ENCODE measurements at places on chromosomes 5 and 9. TPM values are rescaled to one million over a fixed set of nuclear protein-coding genes. Genes with fewer than 3 reads are reported as not detected.
A peak's percentile ranks its signal among the peaks of the same experiment; 100 is the strongest.

GRCh38 chr9:78707481-78707991, 410.6 kb downstream of the PSAT1 start:
- H3K27me3 ChIP-seq: no peaks in the 10 kb centered on the region
- H3K4me3 ChIP-seq: peak overlapping the region; percentile 18
- peak; percentile 85 for DNase-seq
- H3K36me3 ChIP-seq: no peaks in the 10 kb centered on the region
- peak overlapping the region; percentile 81 for H3K27ac ChIP-seq

GRCh38 chr9:135533674-135534073, 12.3 kb upstream of the OBP2A start:
- DNase-seq: no peak
- no peaks in the 10 kb centered on the region for H3K4me1 ChIP-seq
- H3K27me3 ChIP-seq: no peaks in the 10 kb centered on the region
- no peak overlapping the region for H3K27ac ChIP-seq

- H3K4me1 ChIP-seq: no peaks in the 10 kb centered on the region
- DNase-seq: peak; percentile 84
- H3K4me3 ChIP-seq: no peak overlapping the region
- no peaks in the 10 kb centered on the region for H3K27me3 ChIP-seq
- no peak overlapping the region for H3K27ac ChIP-seq
These were observed 29.6 kb upstream of the UGCG start for GRCh38 chr9:111866976-111867375.

DNA sequence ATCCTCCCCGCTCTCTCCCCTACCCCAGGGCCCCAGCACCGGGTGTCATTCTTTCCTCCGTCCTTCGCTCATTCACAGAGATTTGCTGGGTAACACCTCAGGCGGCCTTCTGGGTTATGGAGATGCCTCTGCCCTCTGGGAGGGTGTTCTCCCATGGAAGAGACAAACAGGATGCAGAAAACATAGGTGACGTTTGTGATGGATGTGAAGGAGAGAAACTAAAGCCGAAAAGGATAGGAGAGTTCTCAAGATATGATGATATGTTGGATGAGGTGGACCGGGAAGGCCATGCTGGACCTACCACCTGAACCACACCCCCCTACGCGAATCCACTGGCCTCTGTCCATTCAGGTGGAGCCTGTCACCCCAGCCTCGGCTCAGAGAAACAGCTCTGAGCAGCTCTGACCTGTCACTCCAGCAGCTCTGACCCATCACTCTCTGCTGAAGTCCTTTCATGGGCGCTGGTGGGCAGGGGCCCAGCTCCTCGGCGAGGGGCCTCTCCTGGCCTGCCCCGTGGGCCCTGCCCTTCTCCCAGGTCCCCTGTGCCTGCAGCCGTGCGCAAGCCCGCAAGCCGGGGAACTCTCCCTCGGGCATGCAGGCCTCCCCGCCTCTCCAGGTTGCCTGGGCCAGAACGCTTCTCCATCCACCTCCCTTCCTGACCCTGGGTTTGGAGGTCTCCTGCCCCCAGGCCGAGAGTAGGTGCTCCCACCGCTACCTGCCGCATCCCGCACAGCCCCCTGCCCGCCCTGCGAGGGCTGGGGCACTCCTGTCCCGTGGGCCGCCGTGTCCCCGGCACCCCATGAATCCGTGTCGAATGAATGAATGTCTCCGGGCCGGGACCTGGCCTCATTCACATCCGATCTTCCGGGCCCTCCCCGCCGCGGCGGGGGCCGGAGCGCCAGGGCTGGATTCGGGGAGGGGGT, 717 bp upstream of the NCS1 start:
- H3K36me3 ChIP-seq: no peaks in the 10 kb centered on the region
- no peak for DNase-seq
- no peak overlapping the region for H3K27ac ChIP-seq
- H3K27me3 ChIP-seq: no peaks in the 10 kb centered on the region
- peak overlapping the region; percentile 44 for H3K4me3 ChIP-seq

GRCh38 chr9:20884985-20885593, 146.4 kb downstream of the HACD4 start:
- H3K4me1 ChIP-seq: no peaks in the 10 kb centered on the region
- H3K36me3 ChIP-seq: peaks cover 15% of the 10 kb centered on the region
- no peak overlapping the region for H3K4me3 ChIP-seq
- no peaks in the 10 kb centered on the region for H3K27me3 ChIP-seq

- H3K36me3 ChIP-seq: no peaks in the 10 kb centered on the region
- no peak for DNase-seq
- H3K27ac ChIP-seq: no peak overlapping the region
- no peaks in the 10 kb centered on the region for H3K4me1 ChIP-seq
These were observed 517.9 kb upstream of the ITGA1 start for GRCh38 chr5:52269859-52270258.

- no peaks in the 10 kb centered on the region for H3K36me3 ChIP-seq
- H3K27me3 ChIP-seq: no peaks in the 10 kb centered on the region
- H3K27ac ChIP-seq: peak overlapping the region; percentile 95
- peaks cover 72% of the 10 kb centered on the region for H3K4me1 ChIP-seq
- DNase-seq: peak; percentile 98
- no peak overlapping the region for H3K4me3 ChIP-seq
These were observed 36.3 kb downstream of the ERGIC1 start for GRCh38 chr5:172870291-172870714.

DNA sequence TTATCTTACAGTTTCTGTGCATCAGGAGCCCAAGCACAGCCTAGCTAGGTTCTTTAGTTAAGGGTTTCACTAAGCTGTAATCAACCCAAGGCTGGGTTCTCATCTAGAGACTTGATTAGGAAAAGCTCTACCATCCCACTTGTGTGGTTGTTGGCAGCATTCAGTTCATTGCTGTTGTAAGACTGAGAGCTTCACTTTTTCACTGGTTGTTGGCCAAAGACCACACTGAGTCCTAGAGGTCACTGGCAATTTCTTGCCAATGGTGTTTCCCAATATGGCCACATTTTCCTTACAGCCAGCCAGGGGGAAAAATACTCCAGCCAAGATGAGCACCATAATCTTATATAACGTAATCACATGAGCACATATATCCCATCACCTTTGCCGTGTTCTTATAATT, 74.3 kb downstream of the SMIM15 start:
- no peaks in the 10 kb centered on the region for H3K4me1 ChIP-seq
- no peaks in the 10 kb centered on the region for H3K36me3 ChIP-seq
- no peak overlapping the region for H3K4me3 ChIP-seq
- no peaks in the 10 kb centered on the region for H3K27me3 ChIP-seq
- no peak for DNase-seq

GRCh38 chr5:78512435-78512834, 136.1 kb downstream of the LHFPL2 start:
- H3K36me3 ChIP-seq: no peaks in the 10 kb centered on the region
- H3K4me3 ChIP-seq: no peak overlapping the region

DNA sequence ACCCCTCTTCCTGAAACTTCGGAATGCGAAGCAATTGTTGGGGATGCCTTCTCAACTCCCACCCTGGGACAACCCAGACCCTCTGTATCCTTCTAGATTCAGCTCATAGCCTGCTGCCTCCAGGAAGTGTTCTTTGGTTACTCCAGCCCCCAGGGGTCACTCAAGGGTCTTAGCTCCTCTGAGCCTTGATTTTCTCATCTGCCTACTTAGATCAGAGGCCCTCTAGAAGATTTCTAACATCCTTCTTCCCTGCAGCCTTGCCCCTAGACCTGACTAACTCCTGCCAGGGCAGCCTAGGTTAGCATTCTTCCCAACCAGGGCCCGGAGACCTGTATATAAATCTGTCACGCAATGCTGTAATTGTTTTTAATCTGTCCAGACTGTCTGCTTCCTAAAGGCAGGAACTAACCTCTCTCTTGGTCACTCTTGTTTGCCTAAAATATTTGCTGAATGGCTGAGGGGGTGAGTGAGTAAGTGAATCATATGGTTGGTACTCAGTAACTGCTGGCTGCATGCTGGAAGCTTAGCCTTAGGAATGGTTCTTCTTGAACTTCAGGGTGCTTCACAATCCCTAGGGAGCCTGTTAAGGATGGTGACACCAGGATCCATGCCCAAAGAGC, 8.2 kb downstream of the GALNT10 start:
- DNase-seq: peak; percentile 94
- peaks cover 51% of the 10 kb centered on the region for H3K4me1 ChIP-seq
- H3K27ac ChIP-seq: peak overlapping the region; percentile 67
- no peak overlapping the region for H3K4me3 ChIP-seq
- H3K27me3 ChIP-seq: no peaks in the 10 kb centered on the region
- peaks cover 11% of the 10 kb centered on the region for H3K36me3 ChIP-seq

DNA sequence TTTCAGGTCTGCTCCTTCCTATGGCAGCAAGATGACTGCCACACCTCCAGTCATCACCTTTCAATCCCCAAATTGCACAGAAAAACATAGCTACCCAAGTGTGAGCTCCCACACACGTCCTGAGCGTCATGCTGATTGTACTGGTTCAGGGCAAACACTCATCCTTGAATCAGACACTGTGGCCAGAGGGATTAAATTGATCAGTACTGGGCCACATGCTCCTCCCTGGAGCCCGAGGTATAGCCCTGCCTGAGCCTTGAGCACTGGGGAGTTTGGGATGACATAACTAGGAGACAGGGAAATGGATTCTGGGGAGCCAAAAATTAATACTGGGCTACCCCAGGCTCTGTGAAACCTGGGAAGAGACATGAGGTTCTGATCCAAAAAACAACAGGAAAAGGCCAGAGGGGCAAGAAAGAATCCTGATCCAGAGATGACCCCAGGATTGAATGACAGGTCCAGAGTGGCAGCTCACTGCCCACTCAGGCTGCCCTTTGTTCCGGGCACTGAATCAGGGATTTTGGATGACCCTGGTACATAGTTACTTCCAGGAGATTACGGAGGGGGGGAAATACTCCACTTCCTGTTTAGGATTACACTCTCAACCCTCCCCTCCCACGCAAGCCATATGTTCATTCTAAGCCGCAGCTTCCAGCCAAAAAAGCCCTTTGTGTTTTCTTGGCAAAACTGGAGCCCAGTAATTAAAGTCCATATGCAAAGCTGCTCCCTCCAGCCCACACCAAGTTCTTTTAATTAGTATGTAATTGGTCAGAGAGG, 141.6 kb upstream of the SPRY4 start:
- no peak overlapping the region for H3K27ac ChIP-seq
- H3K36me3 ChIP-seq: no peaks in the 10 kb centered on the region
- no peaks in the 10 kb centered on the region for H3K27me3 ChIP-seq
- no peak overlapping the region for H3K4me3 ChIP-seq
- DNase-seq: peak; percentile 55
- peaks cover 17% of the 10 kb centered on the region for H3K4me1 ChIP-seq

DNA sequence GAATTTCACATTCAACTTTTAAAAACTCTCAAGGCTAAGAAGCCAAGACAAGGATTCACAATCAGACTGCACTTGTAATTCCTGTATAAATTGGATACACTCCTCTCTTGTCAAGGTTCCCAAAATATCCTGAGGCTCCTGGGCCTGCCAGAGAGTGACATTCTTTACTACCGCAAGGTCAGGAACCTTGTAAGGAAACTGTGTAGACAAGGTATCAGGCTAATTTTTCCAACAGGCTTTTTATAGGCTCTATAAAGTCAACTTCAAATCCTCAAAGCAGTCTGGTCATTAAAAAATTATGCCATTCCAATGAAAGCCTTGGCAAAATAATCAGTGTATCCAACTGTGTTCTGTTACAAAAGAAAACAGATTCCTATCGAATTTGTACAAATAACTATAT, 15.5 kb upstream of the PAIP1 start:
- DNase-seq: peak; percentile 25
- no peak overlapping the region for H3K27ac ChIP-seq
- H3K36me3 ChIP-seq: no peaks in the 10 kb centered on the region
- no peaks in the 10 kb centered on the region for H3K27me3 ChIP-seq

DNA sequence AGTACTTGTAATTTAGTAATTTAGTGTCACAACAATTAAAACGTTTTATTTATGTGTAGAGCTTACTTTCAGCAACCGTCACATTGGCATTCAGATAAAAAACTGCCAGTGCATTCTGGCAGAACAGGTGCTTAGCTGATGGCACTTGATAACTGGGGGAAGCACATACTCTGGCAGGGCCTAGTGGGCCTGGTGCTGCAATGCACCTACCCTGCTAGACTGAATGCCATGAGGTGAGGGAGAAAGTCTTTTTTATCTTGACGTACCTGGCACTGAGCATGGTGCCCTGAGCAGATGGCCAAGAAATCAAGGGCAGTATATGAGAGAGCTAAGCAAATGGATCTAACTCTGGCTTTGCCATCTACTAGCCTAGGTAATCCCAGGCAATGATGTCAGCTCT, 280.6 kb upstream of the EFNA5 start:
- H3K4me3 ChIP-seq: no peak overlapping the region
- no peak overlapping the region for H3K27ac ChIP-seq
- H3K36me3 ChIP-seq: no peaks in the 10 kb centered on the region
- no peaks in the 10 kb centered on the region for H3K4me1 ChIP-seq
- no peaks in the 10 kb centered on the region for H3K27me3 ChIP-seq
- no peak for DNase-seq

DNA sequence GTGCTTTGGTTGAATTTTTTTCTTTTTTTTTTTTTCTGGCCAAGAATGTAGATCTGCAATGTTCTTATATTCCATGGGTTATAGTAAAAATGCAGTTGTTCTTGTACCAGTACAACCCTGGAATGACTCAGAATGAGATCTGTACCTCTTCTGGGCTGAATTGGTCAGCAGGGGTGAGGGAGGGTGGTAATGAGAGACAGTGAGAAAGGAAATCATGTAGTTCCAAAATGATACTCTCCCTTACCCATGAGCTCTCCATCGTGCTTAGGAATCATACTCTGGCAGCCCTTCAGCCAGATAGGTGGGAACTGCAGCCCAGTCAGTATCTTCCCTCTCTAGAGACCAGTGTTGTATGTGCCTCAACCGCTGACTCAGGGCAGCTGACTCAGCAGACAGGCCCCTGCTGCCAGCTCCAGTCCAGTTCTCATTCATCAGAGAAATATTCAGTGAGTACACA, 2.1 kb upstream of the GLIS3 start:
- DNase-seq: peak; percentile 95
- H3K27ac ChIP-seq: peak overlapping the region; percentile 74
- no peaks in the 10 kb centered on the region for H3K36me3 ChIP-seq
- H3K4me1 ChIP-seq: peaks cover 36% of the 10 kb centered on the region
- no peak overlapping the region for H3K4me3 ChIP-seq
- no peaks in the 10 kb centered on the region for H3K27me3 ChIP-seq

DNA sequence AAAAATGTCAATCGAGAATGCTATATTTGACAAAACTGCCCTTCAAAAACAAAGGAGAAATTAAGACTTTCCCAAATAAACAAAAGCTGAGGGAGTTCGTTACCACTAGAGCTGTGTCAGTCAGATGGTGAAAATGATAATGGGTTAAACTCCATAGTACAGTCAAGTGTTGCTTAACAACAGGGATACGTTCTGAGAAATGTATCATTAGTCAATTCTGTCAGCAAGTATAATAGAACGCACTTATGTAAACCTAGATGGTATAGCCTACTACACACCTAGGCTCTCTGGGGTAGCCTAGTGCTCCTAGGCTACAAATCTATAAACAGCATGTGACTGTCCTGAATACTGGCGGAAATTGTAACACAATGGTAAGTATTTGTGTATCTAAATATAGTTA, 138.7 kb downstream of the DRD1 start:
- H3K36me3 ChIP-seq: no peaks in the 10 kb centered on the region
- H3K27ac ChIP-seq: no peak overlapping the region
- H3K4me3 ChIP-seq: no peak overlapping the region
- no peak for DNase-seq

Gene EDIL3
- 226 TPM for total RNA-seq

Gene GCNT1
- total RNA-seq: 14.7 TPM

Gene PCDHA8
- total RNA-seq: 1.0 TPM

Gene COL23A1
- 0.16 TPM for total RNA-seq

Gene SPATA31A7
- not detected for total RNA-seq

Gene ANKRD20A1
- total RNA-seq: 1.2 TPM

Gene PCDHGA4
- total RNA-seq: 0.50 TPM

Gene GMCL2
- total RNA-seq: not detected

Data from astrocyte (in vitro differentiated cells and primary cell).